Activated naive CD4-positive, alpha-beta T cell (primary cell): ENCODE measurements at places on chromosomes 5 and 9.
A peak's percentile ranks its signal among the peaks of the same experiment; 100 is the strongest.

DNA sequence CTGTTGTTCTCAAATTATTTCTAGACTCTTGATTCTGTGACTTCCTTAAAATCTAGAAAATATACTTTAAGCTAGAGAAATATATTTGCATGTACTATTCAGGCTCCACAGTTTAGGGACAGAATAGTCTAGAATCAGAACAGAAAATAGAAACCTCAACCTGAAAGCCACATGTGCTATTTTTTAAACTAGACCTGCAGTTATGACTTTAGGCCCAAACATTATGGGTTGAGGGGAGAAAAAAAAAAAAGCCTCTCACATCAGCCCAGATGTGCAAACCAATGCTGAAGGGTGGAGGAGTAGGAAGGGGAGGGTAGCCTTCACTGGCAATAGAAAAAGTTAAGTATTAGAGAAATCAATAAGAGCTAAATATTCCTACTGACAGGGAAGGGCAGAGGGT, 35.7 kb downstream of the ELL2 start:
- DNase-seq = no peak

DNA sequence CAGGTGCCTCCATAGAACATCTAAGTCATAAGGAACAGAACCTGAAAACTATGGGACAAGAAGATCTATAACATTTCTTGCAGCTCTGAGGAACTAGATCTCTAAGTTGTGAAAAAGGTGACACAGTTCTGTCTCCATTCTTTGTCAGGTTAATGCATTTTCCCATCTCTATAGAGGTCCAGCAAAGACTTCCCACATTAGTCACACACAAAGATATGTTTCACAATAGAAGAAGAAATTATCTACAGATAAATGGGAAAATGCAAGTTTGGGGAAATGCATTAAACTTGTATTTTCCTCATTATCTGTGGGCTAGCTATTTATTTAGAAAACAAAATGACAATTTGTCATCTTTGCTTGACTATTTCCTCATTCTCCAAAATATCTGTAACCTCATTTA, 458.6 kb upstream of the PAPPA start:
- DNase-seq = no peak

GRCh38 chr5:87079219-87079618, 188.5 kb upstream of the RASA1 start:
- DNase-seq = no peak

GRCh38 chr5:135367076-135367475, 32.0 kb downstream of the MACROH2A1 start:
- DNase-seq = no peak

- DNase-seq = no peak
Measured at GRCh38 chr9:94690344-94690743, 36.2 kb upstream of the AOPEP start.

- DNase-seq = no peak
Measured at GRCh38 chr5:128036950-128037349, 46.6 kb upstream of the SLC12A2 start.

DNA sequence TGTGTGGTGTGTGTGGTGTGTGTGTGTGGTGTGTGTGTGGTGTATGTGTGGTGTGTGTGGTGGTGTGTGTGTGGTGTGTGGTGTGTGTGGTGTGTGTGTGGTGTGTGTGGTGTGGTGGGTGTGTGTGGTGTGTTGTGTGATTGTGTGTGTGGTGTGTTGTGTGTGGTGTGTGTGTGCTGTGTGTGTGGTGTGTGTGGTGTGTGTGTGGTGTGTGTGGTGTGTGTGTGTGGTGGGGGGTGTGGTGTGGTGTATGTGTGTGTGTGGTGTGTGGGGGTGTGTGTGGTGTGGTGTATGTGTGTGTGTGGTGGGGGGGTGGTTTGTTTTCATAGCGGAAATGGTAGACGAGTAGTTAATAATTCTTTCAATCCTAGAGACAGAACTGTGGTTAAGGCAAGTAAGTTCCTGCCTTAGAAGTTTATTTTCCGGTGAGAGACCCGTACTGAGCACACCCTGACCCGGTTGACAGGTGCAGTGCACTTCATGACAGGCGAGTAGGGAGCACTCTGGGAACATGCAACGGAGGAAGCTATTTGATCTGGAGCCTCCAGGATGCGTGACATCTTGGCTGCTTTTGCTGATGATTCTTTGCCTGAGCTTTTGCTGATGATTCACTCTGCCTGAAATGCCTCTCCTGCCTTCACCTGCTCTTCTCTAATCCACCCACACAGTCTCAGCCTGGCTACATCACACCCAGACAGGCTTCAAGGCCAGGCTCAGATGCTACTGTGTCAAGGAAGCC, 21.7 kb upstream of the FAT2 start:
- no peak for DNase-seq

DNA sequence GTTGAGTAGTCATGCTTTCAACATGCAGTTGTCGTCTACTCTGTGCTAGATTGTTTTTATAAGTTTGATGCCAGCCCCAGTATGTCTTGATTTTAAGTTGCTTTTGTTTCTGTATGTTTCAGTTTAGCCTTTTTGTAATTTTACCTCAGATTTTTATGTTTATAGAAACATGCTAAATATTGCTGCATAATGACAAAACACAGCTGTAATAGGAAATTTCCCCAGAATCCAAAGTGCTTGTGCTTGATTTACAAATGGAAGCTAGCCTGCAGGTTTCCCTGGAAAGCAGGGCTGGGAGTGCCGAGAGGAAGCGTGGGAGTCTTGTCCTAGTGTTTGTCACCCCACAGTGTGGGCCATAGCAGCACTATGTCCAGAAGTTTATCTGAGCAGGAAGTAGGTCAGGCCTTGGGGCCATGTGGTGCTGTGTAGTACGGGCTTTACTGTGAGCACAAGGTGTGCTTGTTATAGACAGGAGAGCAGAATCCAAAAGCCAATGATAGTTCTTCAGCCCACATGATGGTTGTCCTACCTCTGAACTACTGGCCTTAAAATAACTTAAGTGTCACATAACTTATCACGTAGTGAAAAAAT, 100.0 kb upstream of the NREP start:
- DNase-seq = no peak

- DNase-seq = no peak
Measured at GRCh38 chr5:2335125-2335732, 416.2 kb downstream of the IRX2 start.

- DNase-seq = no peak
Measured at GRCh38 chr9:91515074-91515687, 91.5 kb upstream of the NFIL3 start.

- DNase-seq = no peak
Measured at GRCh38 chr5:95823738-95824609, 1.4 kb upstream of the GLRX start.

DNA sequence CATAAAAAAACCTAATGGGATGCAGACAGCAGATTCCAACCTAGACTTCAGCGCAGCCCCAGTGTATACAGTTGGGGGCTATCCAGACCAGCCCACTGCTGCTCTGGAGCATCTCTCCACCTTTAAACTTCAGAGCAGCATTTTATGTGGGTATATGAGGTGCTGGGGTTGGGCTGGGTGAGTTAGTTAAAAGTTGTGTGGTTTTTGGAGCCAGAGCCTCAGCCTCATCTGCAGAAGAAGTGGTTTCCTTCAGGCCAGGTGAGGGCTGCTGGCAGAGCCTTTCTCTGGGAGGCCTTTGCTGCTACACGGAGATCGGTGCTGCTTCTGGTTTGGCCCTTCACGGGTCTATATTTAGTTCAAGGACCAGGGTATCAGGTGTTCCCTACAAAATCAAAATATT, 228.3 kb downstream of the PDZD2 start:
- no peak for DNase-seq

DNA sequence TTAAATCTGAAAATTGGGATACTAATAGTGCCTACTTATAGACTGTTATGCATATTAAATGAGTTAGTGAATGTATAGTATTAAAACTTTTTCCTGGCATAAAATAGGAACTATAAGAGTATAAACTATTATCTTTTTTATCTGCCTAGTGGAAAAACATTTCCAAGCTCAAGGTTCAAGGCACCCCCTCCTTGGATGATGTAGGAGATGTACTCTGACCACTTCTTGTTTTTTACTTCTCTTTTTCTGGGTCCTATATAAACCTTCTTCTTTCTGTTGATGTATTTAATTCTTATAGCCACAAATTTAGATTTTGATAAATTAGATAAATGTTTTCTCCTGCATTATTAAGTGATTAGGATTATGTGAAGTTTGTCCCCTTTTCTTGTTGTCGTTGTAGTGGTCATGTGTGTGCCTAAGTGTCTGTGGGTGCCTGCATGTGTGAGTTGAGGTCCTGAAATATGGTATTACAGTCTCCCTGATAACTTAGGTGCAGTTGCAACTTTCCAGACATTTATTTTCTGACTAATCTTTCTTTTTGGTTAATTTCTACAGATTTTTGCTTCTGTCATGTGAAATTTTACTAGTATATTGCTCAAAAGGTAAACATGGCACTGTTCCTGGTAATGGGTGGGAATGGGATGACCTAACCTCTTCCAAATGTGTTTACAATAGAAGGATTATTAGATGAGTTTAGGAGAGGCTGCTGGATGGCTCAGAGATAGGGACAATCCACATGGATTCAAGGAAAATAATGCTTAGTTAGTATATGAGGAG, 160.8 kb upstream of the CDKN2B start:
- no peak for DNase-seq

DNA sequence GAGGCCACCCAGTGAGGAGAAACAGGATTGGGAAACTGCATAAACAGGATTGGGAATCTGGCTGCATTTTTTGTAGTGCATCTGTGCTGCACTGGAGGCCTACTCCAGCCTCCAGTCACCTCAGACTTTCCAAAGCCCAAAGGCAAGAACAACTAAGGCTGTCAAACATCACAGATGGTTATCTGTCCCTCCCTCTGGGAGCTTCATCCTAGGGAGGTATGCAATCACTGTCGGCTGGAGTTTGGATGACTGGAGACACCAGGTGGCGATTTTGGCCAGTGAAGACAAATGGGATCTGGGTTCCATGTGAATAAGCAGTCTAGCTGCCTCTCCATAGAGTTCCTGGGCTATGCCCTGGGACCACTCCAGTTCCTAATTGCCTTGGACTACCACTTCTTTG, 9.3 kb upstream of the SPINK13 start:
- DNase-seq = no peak

- DNase-seq = no peak
Measured at GRCh38 chr5:9094582-9094981, 451.3 kb downstream of the SEMA5A start.

DNA sequence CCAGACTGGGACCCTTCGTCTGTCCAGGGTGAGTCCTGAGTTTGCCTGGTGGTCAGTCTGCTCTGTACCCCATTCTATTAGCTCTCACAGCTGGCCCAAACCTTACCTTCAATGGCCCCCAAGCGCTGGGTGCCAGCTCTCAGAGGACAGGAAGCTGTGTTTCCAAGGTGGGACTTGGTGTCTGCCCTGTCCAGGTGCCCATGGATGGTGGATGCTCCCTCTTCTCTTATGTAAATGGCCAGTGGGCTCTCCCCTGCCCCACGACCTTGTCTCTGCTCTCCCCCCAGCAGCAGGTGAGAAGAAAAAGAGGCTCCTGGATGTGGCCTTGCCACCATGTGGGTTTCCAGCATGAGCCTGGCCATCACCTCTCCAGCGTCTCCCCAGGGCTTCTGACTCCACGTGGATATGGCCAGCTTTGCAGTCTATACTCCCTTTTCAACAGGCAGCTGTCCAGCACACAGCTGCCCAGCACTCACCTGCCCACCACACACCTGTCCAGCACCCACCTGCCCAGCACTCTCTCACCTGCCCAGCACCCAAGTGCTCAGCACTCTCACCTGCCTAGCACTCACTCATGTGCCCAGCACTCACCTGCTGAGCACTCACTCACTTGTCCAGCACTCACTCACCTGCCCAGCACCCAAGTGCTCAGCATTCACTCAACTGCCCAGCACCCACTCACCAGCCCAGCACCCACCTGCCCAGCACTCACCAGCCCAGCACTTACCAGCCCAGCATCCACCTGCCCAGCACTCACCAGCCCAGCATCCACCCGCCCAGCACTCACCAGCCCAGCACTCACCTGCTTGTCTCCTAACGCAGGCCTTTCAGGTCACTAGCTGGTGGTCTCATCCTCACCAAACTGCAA, 136.2 kb upstream of the IRX2 start:
- DNase-seq = no peak

- no peak for DNase-seq
Measured at GRCh38 chr5:151477101-151477500, 29.7 kb downstream of the SLC36A1 start.

GRCh38 chr9:6781476-6781875, 23.7 kb downstream of the KDM4C start:
- DNase-seq = no peak

DNA sequence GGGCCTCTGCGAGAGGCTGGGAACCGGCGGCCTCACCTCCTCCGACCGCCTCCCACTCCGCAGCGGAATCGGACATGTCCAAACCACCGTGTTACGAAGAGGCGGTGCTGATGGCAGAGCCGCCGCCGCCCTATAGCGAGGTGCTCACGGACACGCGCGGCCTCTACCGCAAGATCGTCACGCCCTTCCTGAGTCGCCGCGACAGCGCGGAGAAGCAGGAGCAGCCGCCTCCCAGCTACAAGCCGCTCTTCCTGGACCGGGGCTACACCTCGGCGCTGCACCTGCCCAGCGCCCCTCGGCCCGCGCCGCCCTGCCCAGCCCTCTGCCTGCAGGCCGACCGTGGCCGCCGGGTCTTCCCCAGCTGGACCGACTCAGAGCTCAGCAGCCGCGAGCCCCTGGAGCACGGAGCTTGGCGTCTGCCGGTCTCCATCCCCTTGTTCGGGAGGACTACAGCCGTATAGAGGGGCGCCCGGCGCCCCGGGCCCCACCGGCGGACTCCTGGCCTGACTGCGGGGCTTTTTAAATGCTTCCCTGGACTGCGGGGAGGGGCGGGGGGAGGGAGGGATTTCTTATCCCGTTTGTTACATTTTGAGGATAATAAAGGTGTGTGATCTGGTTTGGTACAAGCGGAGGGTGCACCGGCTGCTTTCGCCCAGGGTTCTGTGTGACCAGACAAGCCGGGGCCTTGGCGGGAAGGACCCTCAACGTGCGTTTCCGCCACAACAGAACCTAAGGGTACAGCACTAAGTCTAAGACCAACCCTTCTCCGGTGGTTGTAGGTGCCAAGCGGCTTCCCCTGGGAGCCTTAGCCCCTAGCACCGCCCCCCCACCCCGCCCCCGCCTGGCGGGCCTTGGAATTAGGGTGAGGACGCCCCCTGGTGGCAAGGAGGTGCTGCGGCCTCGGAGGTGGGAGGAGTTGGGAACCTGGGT, 9.3 kb downstream of the PRR7 start:
- DNase-seq = peak; percentile 94

DNA sequence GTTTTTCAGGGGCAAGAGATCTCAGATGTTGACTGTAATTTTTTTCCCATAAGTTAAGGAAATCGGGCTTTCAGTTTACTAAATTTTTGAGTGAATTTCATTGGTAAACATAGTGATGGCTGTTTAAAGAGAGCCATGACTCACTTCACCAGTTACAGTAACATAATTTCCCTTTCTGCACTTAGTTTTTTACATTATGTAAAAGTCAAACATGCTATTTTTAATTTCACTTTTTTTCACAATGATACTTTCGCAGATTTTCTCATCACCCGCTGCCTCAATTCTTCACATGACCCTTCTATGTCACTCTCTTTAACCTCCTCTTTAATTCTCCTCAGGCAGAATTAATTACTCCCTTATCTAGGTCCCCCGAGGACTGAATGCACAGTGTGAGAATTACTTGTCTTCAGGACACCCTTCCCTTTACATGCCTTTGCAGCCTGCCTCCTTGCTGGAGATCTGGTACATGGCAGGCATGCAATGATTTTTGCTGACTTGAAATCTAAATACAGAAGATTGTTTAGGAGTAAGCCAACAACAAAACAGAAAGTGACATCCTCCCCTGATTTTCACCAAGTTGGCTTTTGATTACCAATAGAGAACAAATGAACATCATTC, 217.5 kb upstream of the S1PR3 start:
- DNase-seq = no peak
